ENCODE measurements at places on chromosomes 1 and 21. TPM values are rescaled to one million over a fixed set of nuclear protein-coding genes. Genes with fewer than 3 reads are reported as not detected.

- no peak for DNase-seq
These were observed 19.2 kb downstream of the EBNA1BP2 start for GRCh38 chr1:43152866-43153265.

DNA sequence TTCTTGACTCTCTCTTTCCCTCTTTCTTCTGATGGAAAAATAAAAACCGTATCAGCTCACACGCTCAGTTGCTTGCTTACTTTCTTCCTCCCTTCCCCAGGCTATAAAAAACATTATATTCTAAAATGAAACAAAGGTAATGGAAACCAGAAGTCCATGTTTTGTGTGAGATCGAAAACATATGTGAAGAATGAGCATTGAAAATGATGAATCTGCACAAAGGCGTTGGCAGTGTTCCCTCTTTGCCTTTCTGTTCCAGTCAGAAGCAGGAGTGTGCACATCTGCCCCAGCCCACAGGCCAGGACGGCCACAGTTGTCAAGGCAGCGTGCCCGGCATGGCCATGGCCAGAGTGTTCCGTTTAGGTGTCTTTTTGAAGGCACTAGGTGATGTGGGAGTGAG is 185.3 kb upstream of the USP24 start:
- no peak for DNase-seq

DNA sequence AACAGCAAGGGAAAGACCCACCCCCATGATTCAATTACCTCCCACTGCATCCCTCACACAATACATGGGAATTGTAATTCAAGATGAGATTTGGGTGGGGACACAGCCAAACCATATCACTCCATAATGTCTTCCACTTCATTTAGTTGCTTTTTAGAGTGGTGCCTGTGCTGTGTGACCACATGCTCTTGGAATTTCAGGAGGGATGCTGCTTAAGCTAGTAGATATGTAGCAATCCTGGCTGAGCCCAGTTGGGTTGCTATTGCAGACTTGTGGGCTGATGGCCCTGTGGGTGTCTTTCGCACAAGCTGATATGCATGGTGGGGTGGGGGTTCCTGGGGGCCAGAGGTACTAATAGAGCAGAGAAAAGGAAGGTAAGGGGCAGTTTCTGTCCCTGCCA is 160.4 kb upstream of the SYT6 start:
- DNase-seq: no peak

- DNase-seq: no peak
These were observed 170.2 kb downstream of the SYT2 start for GRCh38 chr1:202540014-202540413.

- no peak for DNase-seq
These were observed 253.9 kb upstream of the TMEM51 start for GRCh38 chr1:14899686-14900085.

- DNase-seq: no peak
These were observed 1.3 kb downstream of the WDR47 start for GRCh38 chr1:109040627-109040988.

DNA sequence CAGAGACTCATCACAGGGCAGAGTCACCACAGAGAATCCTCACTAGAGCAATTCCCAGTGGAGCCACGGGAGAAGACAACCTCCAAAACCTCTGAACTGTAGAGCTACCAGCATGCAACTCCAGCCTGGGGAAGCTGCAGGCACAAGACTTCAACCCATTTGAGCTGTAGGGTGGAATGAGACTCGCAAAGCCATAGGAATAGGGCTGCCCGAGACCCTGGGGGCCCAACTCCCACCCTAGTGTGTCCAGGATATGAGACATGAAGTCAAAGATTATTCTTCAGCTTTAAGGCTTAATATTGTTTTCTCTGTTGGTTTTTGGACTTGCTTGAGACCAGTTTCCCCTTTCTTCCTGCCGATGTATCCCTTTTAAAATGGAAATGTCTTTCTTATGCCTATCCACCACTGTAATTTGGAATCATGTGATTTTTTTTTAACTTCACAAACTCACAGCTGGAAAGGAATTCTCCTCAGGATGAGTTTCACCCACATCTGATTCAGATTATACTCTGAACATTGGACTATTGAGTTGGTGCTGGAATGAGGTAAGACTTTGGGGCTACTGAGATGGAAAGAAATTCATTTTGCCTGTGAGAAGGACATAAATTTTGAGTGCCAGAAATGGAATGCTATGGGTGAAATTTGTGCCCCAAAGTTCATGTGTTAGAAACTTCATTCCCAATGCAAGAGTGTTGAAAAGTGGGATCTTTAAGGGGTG is 59.6 kb upstream of the ST6GALNAC5 start:
- no peak for DNase-seq

DNA sequence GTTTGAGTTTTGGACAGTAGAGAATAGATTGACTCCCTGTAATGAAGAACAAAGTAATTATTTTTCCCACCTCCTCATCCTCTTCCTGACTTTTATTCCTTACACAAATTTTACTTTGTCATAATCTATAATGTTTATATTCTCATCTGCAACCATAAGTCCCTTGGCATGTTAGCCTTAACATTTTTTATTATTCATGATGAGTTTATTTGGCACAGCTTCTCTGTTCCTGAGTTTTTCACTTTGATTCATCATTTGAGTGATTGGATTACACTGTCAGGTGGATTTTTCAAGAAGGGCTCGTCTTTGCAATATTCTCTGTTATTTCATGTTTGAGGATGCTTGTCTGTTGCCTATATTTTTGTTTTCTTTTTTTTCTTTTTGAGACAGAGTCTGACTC is 35.7 kb downstream of the TNFRSF8 start:
- DNase-seq: no peak

GRCh38 chr1:232355162-232356006 is 274.5 kb downstream of the SIPA1L2 start:
- DNase-seq: no peak

DNA sequence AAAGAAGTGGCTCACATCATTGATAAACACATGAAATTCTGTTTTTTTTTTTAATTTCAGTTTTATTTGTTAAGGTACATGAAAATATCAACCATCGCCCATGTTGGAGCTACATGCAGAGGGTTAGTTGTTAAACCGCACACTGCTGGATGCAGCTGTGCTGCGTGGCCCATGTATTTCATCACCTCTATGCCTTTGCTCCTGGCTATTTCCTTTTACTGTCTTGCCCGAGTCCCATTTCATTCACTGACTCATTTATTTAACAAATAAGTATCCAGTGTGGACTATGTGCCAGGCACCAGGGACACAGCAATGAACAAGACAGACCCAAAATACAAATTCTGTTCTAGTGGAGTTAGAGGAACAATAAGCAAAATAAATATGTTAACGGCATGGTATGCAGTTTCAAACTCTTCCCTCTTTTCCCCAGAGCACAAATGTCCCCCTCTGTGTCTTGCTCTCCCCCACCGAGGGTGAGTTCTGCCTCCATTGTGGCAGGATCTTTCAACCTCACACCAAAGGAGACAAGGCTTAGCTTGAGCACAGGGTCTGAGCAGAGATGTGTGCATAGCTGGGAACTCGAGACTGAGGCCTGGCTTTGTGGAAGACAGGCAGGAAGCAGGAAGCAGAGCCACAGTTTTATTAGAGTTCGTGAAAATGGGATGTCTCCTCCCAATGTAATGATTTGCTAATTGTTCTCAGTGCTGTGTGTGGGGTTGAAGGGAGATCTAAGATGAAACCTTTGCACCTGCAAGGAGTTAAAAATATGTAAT is 44.6 kb downstream of the MAN1C1 start:
- no peak for DNase-seq

DNA sequence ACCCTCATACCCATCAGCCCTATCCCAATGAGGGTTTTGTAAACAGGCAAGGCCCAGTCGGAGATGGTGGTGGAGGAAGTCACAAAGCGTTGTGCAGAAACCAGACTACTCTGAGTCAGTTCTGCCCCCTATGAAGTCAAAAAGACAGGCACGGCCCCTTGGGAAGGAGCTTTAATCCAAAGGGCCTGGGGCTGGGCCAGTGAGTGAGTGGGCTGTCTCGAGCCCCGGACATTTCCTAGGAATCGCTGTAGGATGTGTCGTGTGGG is 442 bp upstream of the AHCYL1 start:
- no peak for DNase-seq

- DNase-seq: no peak
These were observed 249.5 kb upstream of the POU3F1 start for GRCh38 chr1:38296047-38296446.

DNA sequence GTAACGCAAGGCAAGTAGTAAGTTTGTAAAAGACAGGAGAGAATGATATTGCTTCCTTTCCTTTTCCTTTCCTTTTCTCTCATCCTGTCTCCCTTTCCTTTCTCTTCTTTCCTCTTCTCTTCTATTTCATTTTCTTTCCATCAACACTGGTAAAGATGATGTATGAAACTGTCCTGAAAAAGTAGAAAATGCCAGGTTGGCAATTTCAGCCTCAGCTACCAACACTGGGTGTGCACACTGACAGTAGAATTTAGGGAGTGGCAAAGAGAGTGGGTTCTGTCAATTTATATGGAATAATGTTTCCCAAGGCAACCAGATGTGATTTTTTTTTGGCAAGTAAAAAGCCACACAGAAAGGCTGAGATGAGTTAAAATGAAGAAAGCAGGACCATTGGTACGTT is 155.7 kb upstream of the ZRANB2 start:
- DNase-seq: no peak

DNA sequence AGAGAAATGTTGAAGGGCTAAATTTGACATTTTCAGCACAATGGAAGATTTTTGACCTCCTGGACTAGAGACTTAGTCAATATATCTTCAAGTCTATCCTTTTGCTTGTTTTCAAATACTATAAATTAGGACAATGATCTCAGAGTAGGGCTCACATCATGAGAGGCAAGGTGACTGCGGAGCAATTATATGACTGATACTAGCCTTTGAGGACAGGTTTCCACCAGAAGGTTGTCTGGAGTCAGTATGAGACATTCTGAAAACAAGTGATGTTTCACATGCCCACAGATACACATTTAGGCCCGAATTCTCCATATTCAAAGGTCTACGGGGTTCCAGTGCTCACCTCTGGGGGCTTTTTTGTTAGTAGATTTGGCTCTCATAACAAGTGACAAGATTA is 142.3 kb upstream of the SAMSN1 start:
- DNase-seq: no peak

GRCh38 chr1:187143783-187144182 is 315.0 kb downstream of the PLA2G4A start:
- no peak for DNase-seq

DNA sequence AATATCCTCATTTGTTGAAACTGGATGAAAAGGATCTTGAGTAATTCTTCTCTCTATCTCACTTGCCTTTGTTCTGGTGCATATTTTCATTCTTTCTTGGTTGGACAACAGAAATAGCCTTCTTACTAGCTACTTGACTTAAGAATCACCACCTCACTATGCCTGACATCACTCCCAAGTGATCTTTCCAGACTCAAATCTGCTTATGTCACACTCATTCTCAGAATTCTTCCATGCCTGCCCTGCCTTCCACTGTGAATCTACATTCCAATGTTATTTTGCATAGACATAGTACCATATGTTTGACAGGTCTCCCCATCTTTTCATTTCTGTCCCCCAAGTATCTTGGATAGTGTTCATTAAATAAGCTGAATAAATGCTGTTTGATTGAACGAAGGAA is 78.5 kb upstream of the DPYD start:
- no peak for DNase-seq

DNA sequence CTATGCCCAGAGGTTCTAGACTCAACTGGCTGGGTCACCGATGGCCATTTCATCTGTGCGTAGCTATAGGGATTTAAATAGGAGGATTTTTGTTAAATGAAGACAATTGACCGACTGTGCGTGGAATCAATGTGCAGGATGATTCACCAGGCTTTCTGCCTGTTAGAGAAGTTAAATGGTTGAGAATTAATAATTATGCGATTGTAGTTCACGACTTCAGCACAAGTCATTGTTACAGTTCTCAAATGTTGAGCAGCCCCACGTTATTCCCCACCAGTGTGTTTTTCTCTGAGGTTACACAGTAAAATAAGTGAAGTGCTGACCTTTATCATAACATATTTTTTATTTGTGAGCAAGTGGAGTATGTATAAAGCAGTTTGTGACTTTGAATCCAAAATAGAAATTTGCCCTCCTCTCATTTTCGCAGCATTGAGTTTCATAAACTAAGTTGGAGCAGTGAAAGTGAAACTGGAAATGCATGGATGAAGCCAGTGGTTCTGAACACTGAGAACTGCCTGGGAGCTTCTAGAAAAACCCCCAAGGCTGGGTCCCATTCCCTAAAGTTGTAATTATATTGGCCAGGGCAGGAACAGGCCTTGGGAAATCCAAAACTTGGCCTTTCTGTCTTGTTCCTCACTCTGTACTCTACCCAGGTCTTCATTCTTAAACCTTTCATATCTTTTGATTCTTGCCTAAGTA is 102.6 kb downstream of the GALNT2 start:
- DNase-seq: no peak

GRCh38 chr1:10200620-10201019 is 9.8 kb upstream of the KIF1B start:
- DNase-seq: no peak

- DNase-seq: no peak
These were observed 16.6 kb upstream of the KLHDC7A start for GRCh38 chr1:18463984-18464664.

- no peak for DNase-seq
These were observed 38.9 kb downstream of the YY1AP1 start for GRCh38 chr1:155649676-155650075.

DNA sequence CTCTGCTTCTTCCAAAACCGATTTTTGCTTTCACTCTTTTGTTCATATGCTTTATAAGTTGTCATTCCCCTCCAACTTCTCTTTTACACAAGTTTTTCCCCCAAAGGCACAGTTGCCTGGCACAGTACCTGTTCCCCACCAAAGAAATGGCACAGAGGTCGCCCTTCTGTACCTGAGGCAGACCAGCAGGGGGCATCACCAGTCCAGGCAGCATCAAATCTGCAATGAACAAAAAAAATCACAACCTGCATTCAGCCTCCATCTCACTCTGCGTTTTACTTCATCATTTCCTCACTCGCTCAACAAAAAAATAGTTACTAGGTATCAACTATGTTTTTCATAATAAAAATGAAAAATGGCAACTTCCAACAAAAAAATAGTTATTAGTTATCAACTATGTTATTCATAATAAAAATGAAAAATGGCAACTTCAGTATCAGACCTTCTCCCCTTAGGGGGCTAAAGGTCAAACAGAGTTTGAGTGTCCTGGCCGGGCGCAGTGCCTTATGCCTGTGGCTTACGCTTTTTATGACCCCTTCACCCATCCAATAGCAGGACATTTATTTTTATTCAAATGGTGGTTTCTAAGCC is 4.1 kb downstream of the EIF2D start:
- peak; percentile 50 for DNase-seq

The CD1B gene
- not detected for total RNA-seq

The ALX3 gene
- total RNA-seq: not detected

The ADORA1 gene
- 5.9 TPM for total RNA-seq

The FCRLB gene
- 1.0 TPM for total RNA-seq

The KRTAP6-3 gene
- not detected for total RNA-seq

The SEC16B gene
- 2.0 TPM for total RNA-seq

The OR2L13 gene
- not detected for total RNA-seq

The CYYR1 gene
- total RNA-seq: not detected

The AXDND1 gene
- total RNA-seq: 3.4 TPM
